IMR-90 (cell line): ENCODE measurements at places on chromosomes 7 and 10. TPM values are rescaled to one million over a fixed set of nuclear protein-coding genes. Genes with fewer than 3 reads are reported as not detected.

STEAP1 gene
- total RNA-seq = 3.9 and 5.8 TPM in 2 replicates

TECPR1 gene
- total RNA-seq = 6.9 and 14.7 TPM in 2 replicates

LIPM gene
- not detected in 2 replicates for total RNA-seq

CLRN3 gene
- not detected in 2 replicates for total RNA-seq

ZCCHC24 gene
- 12.2 and 15.1 TPM in 2 replicates for total RNA-seq

CDCA7L gene
- 35.0 and 40.8 TPM in 2 replicates for total RNA-seq

XRCC2 gene
- total RNA-seq = 3.6 and 5.6 TPM in 2 replicates

OR2A2 gene
- not detected in 2 replicates for total RNA-seq

MUC12 gene
- not detected in 2 replicates for total RNA-seq

OR2A12 gene
- total RNA-seq = not detected in 2 replicates

FAM204A gene
- 50.5 and 54.3 TPM in 2 replicates for total RNA-seq

SPDYE8 gene
- total RNA-seq = not detected in 2 replicates
